ENCODE measurements at places on chromosomes 16 and 17.

DNA sequence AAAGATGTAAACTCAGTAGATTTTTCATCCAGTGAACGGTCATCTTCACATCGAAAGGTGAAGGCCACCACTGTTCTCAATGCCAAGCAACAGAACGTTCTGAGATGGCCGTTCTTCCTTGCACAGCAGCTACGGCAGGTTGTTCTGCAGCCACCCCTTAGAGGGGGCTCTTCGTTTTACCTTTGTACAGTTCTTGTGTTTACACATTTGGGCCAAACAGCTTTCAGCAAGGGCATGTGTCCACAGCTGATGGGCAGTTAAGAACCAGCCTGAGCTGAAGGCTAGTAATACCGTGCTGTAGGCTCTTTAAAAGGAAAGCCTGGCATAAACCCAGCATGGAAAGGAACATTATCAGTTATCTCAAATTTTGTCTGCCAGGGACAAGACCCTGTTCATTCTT is 15.9 kb downstream of the PLD6 start:
- no peak for DNase-seq

- DNase-seq, result no peak
These were observed 37.9 kb upstream of the ADCY7 start for GRCh38 chr16:50228364-50228868.

DNA sequence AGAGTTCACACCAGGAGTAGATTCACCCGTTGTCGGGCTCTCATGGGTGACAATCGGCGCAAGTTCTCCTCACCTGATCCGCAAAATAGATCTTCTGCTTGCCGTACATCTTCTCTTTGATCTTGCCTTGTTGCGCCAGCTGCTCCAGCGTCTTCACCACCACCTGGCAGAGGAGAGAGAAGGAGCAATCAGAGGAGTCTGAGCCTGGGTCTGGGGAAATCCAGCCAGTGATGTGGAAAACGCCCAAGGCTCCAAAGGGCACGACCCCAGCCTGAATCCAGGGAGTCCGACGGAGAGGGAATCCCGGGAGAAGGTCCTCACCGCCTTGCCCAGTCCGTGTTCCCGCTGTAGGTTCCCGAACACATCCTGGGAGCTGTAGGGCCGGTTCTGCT is 393 bp downstream of the PSMC3IP start:
- no peak for DNase-seq

DNA sequence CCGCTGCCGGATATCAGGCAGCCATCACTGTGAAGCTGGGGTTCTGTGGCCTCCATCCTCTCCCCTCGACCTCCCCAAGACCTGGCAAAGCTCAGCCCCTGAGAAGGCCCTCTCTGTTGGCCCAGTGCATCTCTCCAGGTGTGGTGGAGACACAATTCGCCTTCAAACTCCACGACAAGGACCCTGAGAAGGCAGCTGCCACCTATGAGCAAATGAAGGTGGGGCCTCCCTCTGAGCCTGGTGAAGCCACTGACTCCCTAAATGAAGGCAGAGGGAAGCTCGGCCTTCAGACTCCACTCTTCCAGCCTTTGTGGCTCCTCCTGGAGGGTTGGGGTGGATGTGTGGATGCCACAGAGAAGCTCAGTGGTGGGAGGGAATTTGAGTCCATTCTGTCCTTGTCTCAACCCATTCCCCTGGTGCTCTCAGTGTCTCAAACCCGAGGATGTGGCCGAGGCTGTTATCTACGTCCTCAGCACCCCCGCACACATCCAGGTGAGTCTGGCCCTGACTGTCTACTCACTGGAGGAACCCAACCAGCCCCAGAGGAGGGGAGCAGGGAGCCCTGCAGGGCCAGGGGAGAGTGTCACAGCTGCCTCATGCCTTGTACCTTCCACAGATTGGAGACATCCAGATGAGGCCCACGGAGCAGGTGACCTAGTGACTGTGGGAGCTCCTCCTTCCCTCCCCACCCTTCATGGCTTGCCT is 1.7 kb upstream of the MRM1 start:
- DNase-seq, result no peak

DNA sequence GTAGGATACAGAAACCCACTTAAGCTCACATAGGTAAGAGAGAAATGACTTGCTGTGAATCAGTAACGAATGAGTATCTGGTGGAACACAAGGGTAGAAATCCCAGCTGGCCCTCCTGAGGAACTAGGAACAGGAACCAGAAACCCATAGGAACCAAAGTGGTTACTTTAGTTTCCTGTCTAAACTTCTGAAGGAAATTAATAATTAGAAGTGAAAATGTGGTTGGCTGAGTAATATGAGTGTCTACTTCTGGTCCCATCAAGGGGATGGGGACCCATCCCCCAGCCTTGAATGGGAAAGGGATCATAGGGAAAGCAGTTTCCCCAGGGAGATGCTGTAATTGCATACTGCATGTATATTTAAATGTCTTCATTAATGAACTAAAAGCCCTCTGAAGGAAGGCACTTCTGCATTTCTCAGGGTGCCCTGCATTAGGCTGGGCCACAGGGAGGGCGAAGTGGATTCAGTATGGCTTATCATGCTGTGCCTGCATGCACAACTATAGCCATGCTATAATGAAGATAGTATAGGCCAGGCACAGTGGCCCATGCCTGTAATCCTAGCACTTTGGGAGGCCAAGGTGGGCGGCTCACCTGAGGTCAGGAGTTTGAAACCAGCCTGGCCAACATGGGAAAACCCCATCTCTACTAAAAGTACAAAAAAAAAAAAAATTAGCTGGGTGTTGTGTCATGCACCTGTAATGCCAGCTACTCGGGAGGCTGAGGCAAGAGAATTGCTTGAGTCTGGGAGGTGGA is 45.6 kb downstream of the CYB5B start:
- no peak for DNase-seq

GRCh38 chr16:65534121-65534528 is 412.3 kb upstream of the CDH11 start:
- no peak for DNase-seq

DNA sequence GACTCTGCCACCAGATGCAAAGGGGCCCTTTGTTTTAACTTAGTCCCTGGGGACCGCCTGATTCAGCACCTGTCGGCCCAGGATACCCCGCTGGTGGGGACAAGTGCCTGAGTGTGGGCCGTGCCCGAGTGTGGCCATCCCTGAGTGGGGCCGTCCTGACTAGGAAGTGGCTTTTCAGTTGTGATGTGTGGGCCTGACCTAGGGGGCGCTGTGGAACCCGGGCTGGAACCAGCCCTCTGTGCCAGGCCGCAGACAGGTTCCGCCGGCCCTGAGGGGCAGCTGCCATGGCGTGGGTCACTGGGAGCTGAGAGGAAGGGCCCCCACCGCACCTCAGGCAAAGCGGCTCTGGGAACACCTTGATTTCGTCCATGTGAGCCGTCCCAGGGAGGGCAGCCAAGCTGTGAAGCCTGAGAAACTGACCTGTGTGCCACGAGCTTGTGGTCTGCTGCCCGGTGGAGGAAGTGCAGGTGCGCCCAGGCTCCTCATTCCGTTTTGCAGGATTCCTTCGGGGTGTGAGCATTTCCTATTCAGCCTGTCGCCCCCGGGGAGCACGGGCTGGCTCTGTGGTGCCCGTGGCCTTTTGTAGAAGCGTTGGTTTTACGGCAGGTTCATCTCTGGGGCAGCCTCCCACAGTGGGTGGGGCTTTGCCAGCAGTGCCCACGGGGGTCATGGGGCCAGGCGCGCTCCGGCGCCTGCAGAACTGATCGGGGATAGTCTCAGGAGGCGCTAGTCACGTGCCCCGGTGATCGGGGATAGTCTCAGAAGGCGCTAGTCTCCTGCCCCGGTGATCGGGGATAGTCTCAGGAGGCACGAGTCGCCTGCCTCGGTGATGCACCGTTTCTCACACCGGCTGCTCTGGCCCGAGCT is 5.3 kb downstream of the RPL13 start:
- DNase-seq, result no peak

- DNase-seq, result peak; percentile 94
These were observed at the start of the genes ZNF646 and ZNF668 for GRCh38 chr16:31073970-31074813. Gene ZNF646, plus strand, starts transcription at chr16:31074422. Its CDS starts 1,903 bp downstream, at chr16:31076325. Gene ZNF668, minus strand, starts transcription at chr16:31074240. Its CDS starts 9,781 bp downstream, at chr16:31064459.

Data from epithelial cell of proximal tubule (primary cell).